SIG-M5 (cell line): ENCODE measurements at places on chromosomes 3 and 15.

- DNase-seq: no peak
Observed at GRCh38 chr15:88574655-88575054, 28.2 kb upstream of the DET1 start.

DNA sequence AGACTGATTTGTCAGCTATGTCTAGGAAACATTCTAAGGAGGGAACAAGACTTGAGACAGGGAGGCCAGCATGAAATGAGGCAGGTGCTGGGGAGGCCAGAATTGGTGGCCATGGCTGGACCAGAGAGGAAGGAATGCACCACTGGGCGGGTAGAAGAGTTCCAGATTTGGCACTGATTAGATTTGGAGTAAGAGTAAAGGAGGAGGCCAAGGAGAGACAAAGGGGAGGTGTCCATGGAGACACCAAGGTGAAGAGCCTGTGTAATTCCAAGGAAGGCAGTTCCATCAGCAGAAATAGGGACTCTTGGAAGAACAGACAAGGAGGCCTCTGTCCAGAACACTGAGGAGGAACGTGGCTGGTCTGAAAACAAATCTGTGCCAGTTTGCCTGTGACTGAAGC is 1.8 kb downstream of the ARNT2 start:
- DNase-seq: no peak

GRCh38 chr3:33690341-33690740 is 27.7 kb downstream of the CLASP2 start:
- DNase-seq: no peak

- DNase-seq: no peak
Observed at GRCh38 chr3:182325213-182325950, 467.9 kb upstream of the ATP11B start.

GRCh38 chr15:78629031-78629715 is 8.4 kb upstream of the CHRNA3 start:
- DNase-seq: no peak

DNA sequence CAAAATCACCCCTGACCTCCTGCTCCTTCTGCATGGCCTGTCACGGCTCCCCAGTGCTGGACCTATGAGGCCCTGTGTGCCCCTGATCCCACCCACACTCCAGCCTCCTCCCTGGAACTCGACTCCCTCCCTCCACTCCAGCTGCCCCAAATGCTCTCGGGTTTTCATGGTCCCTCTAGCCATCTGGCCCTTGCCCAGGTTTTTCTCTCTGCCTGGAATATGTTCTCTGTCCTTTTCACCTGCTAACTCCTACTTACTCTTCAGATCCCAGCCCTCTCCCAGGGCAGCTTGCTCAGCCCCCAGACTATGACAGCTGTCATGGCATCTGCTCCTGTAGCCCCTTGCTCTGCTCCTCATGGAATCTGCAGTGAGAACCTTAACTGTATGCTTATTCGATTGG is 30.3 kb downstream of the DUSP7 start:
- DNase-seq: no peak

DNA sequence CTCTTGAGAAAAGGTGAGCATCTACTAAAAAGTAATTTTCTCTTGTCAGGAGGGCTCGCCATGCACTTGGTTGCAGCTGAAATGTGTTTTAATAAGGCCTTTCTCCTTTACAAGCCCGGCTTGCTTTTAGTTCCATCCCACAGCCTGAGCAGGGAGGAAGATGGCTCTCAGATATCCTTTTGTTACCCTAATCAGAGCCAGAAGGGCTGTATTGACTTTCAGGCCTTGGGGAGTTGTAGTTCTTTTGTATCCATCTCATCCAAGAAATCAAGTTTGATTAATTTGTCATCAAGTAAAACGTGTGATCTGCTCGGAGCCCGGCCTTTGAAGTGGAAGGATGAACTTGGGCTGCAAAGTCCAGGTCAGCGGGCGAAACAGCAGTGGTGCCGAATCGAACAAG is 52.9 kb downstream of the EIF4E3 start:
- DNase-seq: no peak

DNA sequence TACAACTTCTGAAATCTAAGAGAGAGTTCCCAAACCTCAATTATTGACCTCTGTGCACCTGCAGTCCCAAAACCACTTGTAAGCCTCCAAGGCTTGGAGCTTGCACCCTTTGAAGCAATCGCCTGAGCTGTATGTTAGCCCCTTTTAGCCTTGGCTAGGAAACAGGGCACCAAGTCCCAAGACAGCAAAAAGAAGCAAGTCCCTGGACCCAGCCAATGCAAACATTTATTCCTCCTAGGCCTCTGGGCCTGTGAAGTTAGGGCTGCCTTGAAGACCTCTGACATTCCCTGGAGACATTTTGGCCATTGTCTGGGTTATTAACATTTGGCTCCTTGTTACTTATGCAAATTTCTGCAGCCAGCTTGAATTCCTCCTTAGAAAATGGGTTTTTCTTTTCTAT is 26.9 kb upstream of the ARRDC4 start:
- DNase-seq: no peak

GRCh38 chr15:73296609-73297353 is 72.0 kb downstream of the HCN4 start:
- DNase-seq: no peak

DNA sequence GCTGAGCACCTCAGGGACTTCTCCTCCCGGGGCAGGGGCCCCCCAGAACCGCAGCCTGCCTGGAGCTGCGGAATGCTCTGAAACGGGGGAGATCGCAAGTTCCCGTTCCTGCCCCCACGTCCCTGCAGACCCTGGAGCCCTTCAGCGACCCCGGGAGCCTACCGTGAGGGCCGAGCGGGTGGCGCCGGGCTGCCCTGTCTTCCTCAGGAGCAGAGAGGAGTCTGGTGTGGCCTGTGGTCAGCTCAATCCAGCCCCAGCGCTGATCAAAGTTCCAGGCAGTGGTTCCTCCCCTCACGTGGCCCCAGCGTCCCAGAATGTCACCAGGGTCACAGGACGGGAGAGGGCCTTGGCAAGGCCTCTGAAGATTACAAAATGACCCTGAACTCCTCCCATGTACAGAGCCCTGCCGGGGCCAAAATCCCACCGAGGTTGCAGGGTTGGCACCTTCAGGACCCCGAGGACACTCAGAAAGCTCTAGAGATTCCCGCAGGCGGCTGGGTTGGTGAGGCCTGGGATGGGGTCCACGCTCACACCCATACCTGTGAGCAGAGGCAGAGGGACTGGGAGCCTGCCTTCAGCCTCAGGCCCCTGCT is at the start of gene CPN2:
CPN2 (minus strand) TSS at position 249 of the 593 bp plus-strand sequence. CDS start 8,626 bp downstream, outside the sequence.
- no peak for DNase-seq

DNA sequence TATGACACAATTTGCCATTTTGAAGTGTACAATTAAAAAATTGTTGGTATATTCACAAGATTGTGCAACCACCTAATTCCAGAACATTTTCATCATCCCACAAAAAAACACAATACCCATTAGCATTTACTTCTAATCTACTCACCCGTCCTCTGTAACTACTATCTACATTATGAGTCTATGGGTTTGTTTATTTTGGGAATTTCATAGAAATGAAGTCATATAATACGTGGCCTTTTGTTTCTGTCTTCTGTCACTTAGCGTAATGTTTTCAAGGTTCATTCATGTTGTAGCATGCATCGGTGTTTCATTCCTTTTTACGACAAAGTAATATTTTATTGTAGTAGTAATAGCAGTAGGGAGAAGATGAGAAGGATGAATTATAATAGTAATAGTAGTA is 55.2 kb upstream of the CNTN6 start:
- no peak for DNase-seq
